ENCODE measurements at places on chromosomes 6 and 20.

GRCh38 chr6:161498359-161498758 is 224.5 kb upstream of the AGPAT4 start:
- DNase-seq, result no peak

GRCh38 chr6:74602206-74602605 is 603.6 kb downstream of the COL12A1 start:
- DNase-seq, result no peak

- no peak for DNase-seq
Observed at GRCh38 chr6:3211681-3212080, 15.8 kb downstream of the TUBB2B start.

GRCh38 chr6:53605543-53606235 is 59.9 kb downstream of the KLHL31 start:
- no peak for DNase-seq

DNA sequence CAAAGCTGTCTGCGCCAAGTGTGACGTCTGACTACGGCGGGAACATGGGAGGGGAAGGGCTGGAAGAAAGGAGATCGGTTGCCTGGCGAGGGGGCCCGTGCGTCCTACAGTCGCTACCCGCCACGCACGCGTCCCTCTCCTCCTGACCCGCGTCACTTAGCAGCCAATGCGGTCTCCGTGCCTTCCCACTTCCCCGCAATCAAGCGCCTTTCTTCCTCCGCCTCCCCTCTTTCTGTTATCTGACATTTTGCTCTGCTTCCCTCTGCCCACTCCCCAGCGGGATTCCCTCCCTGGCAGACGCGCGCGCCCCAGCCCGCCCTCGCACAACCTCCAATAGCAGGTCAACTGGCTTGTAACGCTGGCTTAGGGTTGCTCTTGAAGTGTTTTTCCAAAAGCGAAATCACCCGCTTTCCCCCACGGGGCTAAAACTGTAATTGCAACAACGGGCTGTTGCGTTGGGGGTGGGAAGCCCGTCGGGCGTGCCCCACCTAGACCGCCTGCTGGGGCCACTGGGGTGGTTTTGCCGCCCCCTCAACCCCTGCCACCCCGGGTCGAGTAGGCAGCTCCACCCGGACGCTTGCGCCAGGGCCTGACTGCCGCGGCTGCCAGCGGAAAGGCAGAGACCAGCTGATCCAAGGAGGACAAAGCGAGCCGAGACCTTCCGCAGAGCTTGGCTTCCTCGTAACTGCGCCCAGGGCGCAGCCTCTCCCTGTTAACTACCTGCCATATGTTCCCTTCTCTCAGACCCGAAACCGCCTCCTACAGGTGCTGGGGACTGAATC is 6.2 kb upstream of the SOX4 start:
- DNase-seq, result peak; percentile 8

DNA sequence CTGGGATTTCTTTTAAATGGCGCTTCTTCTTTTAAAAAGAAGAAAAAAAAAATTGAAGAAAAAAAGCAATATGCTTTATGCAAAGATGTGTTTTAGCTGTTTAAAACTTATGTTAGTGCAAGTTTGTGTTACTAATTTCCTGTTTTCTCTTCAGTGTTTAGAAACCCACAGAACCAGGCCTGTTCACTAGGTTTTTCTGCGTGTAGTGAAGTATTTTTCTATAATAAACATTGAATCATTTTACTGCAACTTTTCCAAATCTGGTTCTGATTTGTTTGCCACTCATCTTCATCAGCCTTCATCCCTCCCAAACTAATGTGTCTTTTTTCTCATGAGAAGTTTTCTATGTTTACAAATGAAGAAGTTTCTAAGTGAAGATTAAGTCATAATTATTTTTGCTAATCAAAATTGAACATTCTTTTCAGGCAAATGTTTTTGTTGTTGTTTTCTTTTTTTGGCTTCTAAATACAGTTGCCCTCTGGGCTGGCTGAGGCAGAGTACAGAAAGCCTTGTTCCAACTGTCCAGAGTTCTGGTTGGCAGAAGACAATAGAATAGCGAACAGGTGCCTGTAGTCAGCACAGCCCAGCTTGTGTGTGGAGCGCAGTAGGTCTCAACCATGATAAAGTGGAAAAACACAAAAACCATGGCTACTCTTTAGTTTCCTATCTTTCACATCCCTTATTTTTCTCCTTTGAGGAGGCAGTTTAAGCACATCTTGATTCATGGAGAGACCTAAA is 14.5 kb downstream of the ZNF76 start:
- DNase-seq, result no peak

DNA sequence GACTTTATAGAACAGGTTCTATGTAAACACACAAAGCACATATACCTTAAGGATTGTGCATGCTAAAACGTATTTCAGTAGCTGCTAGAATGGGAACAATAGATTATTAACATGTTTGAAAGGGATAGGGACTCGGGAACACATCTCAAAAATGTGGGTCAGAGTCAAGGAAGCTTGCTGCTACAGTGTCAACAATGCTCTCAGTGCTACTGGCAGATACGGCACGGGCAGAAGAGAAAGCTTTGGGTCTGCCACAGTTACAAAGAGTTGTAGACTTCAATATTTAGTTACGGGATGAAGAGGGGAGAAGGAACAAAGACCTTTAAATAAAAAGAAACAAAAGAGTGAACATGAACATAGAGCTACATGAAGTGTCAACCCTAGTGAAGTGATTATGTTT is 170.5 kb downstream of the BACH2 start:
- no peak for DNase-seq

DNA sequence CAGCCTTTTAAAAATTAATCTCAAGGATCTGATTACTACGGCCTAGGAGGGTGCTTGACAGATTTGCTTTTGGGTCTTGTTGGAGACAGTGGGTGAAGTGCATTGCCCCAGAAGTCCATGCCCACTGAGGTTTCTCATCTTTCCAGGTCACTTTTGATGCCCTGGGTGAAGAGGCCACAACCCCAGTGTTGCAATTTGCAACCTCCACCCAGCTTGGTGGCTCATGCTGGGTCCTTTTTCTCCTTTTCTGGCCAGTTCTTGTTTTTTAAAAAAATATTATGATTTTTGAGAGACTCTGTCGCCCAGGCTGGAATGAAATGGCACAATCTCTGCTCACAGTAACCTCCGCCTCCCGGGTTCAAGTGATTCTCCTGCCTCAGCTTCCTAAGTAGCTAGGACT is 9.4 kb downstream of the STX11 start:
- no peak for DNase-seq

DNA sequence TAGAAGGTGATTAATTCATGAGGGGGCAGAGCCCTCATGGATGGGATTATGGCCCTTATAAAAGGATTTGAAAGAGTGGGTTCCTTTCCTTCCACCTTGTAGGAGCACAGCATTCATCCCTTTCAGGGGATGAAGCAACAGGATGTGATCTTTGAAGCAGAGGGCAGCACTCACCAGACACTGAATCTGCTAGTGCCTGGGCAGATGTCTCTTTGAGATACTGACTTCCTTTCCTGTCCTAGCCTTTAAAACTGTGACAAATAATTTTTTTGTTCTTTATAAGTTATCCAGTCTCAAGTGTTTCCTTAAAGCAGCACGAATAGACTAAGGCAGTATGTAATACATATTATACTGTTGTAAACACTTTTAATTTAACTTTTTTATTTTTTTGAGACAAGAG is 538.6 kb upstream of the RNF217 start:
- DNase-seq, result no peak

- no peak for DNase-seq
Observed at GRCh38 chr6:47532981-47533585, 55.5 kb downstream of the CD2AP start.

- peak; percentile 45 for DNase-seq
Observed at GRCh38 chr20:29306390-29307072, 1950.9 kb upstream of the DEFB115 start.

GRCh38 chr6:26215585-26216358 is 128.5 kb downstream of the HFE start:
- DNase-seq, result no peak

DNA sequence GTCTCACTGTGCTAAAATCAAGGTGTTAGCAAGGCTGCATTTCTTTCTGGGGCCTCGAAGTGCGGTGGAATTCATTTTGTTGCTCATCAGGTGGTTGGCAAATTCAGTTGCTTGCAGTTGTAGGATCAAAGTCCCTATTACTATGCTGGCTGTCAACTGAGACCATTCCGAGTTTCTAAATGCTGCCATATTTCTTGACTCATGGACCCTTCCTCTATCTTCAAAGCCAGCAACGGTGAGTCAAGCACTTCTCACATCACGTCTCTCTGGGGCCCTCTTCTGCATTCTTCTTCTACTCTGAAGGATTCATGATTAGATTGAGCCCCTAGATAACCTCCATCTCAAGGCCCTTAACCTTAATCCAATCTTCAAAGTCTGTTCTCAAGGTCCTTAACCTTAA is 619.7 kb downstream of the HACE1 start:
- DNase-seq, result no peak

GRCh38 chr6:128278836-128279235 is 241.6 kb downstream of the PTPRK start:
- DNase-seq, result no peak

- no peak for DNase-seq
Observed at GRCh38 chr20:13493143-13493542, 145.6 kb downstream of the TASP1 start.

DNA sequence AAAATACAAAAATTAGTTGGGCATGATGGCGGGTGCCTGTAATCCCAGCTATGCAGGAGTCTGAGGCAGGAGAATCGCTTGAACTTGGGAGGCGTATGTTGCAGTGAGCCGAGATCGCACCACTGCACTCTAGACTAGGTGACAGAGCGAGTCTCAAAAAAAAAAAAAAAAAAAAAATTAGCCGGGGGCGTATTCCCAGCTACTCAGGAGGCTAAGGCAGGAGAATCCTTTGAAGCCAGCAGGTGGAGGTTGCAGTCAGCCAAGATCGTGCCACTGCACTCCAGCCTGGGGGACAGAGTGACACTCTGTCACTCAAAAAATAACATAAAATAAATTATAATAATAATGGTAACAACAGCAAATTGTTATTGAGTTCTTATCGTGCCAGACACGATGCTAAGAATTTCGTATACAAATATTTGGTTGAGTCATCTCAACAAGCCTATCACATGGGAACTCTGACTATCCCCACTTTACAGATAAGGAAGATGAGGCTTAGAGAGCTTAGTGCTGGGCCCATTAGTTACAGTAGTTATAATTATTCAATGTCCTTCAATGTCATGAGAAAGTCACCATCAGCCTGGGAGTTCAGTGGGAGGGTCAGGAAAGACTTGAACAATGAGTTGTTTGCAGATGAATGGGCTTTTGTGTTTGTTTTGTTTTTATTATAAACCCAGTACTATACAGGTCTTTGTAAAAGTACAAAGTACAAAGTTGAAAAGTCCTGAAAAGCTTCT is 19.4 kb downstream of the C6orf15 start:
- DNase-seq, result no peak

DNA sequence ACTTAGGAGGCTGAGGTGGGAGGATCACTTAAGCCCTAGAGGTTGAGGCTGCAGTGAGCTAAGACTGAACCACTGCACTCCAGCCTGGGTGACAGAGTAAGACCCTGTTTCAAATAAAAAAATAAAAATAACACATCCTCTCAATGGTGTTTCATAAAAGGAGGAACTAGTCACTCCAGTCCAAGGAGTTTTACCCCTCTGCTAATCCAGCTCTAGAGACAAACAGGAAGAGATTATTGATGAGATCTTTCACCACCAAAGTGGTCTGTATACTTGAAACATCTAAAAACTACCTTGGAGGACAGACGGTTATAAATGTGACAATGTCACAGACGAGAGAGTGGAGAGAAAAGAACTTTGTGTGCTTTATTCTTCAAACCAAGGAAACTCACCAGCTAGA is 58.2 kb downstream of the PIGU start:
- DNase-seq, result no peak

Data from activated T-helper 1 cell treated with anti-CD3 and anti-CD28 coated beads, Interleukin-12 subunit alpha, Interleukin-12 subunit beta, Interleukin-2, Interleukin-4 antibody, amounts not matched to agents 30 ng/mL and 10 ng/mL and 1 ng/mL, durations not matched to agents 14 hours and 24 hours and 36 hours (primary cell).